ENCODE measurements at places on chromosomes 1 and 21.
A peak's percentile ranks its signal among the peaks of the same experiment; 100 is the strongest.

- no peak for DNase-seq
Measured at GRCh38 chr1:48450505-48450904, 21.5 kb downstream of the SPATA6 start.

GRCh38 chr1:152107031-152107983 lies 7.9 kb downstream of the TCHH start:
- no peak for DNase-seq

DNA sequence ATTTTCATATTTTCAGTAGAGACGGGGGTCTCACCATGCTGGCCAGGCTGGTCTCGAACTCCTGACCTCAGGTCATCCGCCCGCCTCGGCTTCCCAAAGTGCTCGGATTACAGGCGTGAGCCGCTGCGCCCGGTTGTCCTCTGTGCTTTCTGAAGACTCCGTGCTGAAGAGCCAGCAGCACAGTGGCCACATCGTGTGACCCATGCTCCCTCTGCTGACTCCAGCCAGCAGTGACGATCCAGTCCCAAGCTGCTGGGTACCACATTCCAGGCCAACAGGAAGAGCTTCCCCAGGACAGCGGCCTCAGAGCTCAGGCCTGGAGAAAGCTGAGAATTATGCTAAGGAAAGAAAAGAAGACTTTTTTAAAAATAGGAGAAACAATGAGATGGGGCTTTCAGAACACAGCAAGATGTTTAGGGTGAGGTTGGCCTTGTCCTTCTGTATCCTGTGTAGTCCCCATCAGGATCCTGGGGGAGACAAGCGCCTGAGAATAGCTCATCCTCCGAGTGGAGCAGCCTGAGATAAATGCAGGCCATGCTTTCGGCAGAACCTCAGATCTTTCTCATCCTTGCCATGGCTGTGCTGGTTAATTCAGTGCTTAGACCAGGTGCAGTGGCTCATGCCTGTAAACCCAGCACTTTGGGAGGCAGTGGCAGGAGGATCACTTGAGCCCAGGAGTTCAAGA lies 207.1 kb downstream of the SLC35F3 start:
- DNase-seq = peak; percentile 55

- peak; percentile 24 for DNase-seq
Measured at GRCh38 chr1:56099766-56100265, 479.5 kb downstream of the PLPP3 start.

DNA sequence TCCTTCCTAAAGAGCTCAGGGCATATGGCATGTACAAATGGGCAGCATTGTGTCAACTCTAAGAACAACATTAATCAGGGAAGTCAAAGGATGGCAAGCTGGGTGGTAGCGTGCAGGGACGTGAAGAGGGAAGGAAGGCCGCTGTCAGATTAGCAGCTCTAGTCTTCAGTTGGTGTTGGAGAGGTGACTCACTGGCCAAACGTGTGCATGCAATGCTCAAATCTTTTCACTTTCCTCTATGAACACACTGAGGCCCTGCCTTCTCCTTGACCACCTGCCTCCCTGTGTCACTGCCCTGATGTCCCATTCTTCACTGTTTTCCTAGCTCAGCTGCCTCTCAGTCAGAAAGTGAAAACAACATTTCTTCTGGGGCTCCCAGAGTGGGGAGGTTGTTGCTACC lies 5.9 kb upstream of the PIGR start:
- no peak for DNase-seq

DNA sequence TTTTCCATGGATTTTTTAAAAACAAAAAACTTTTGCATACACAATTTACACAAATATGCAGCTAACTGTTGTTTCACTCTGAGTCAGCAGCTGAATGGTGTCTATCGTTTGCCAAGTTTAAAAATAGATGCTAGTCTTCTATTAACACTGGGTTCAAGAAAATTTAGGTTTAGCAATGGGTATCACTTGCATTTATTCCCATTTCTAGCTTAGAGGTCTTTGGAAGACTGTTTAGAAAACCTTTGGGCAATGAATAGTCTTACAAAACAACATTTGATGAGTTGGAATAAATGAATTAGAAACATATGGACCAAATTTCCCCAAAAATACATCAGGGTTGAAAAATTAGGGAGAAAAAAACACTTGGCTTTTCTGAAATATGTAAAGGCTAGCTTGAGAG lies 165.8 kb downstream of the LYPLAL1 start:
- no peak for DNase-seq

GRCh38 chr1:34850382-34850781 lies 9.2 kb downstream of the SMIM12 start:
- no peak for DNase-seq
